ENCODE measurements at places on chromosomes 16 and 17. TPM values are rescaled to one million over a fixed set of nuclear protein-coding genes. Genes with fewer than 3 reads are reported as not detected.

DNA sequence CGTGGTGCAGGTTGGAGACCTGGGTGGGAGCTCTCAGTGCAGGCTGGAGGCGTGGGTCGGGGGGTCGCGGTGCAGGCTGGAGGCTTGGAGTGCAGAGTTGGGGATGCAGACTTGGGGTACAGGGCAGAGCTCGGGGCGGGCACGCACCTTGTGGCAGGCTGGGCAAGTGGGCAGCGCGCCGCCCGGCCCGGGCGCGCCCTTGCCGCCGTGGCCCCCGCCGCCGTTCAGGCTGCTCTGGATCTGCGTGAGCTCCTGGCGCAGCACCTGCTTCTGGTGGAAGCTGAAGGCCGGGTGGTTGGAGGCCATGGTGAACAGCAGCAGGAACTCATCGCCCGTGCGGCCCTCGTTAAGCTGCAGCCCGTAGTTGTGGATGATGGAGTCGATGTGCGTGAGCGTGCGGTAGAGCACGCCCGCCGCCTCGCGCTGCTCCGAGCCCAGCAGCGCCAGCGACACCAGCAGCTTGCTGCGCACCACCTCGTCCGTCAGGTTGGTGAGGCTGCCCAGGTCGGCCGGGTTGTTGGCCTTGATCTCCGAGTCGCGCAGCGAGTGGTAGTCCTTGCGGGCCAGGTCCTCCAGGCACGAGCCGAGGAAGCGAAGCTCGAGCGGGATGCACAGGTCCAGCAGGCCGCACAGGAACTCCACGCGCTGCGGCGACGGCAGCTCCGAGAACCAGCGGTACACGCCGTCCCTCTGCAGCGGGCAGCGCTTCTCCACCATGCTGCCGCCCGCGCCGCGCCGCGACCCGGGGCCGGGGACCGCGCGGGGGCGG is 1.1 kb downstream of the ZCCHC14 start:
- DNase-seq, result peak; percentile 28

DNA sequence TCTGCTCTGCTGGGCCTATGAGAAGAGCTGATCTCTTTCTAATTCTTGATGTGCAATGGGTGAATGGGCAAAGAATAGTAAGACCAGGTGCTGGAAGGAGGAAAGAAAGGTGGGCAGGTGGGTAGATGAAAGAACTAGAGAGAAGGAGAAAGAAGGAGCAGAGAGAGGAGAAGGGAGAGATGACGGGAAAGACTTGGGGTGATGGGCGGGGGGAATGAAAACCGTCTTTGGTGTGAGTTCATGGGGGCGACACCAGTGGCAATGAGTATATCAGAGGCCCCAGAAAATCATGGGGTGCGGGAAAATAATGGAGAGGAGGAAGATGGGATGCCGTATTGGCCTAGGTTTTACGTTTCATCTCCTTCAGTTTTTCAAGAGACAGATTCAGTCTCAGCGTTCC is 128.8 kb upstream of the PLCG2 start:
- DNase-seq, result no peak

DNA sequence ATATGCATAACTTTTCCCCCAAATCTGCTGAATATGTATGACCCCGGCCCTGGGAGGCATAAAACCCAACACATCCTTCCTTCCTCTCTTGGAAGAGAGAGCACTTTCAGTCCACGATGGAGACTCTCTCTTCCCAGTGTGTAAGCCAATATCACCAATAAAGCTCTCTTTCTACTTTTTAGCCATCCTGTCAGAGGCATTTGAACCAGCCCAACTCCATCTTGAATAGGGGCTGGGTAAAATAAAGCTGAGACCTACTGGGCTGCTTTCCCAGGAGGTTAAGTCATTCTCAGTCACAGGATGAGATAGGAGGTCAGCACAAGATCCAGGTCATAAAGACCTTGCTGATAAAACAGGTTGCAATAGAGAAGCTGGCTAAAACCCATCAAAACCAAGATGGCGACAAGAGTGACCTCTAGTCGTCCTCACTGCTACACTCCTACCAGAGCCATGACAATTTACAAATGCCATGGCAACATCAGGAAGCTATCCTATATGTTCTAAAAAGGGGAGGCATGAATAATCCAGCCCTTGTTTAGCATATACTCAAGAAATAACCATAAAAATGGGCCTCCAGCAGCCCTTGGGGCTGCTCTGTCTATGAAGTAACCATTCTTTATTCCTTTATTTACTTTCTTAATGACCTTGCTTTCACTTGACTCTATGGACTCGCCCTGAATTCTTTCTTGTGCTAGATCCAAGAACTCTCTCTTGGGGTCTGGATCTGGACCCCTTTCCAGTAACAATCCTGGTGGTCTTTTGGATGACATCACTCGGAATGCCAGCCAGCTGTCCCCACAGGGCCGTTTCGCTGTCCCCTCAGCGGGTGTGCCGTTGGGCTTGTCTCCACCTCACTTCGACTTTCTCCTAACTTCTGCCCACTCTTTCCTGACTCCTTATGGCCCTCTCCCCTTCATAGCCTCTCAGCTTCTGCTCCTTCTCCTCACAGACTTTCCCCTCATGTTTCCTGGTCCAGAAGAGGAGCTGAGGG is 53.4 kb upstream of the NKD1 start:
- DNase-seq, result no peak

FN3K gene
- 0.96 TPM for total RNA-seq

DNA sequence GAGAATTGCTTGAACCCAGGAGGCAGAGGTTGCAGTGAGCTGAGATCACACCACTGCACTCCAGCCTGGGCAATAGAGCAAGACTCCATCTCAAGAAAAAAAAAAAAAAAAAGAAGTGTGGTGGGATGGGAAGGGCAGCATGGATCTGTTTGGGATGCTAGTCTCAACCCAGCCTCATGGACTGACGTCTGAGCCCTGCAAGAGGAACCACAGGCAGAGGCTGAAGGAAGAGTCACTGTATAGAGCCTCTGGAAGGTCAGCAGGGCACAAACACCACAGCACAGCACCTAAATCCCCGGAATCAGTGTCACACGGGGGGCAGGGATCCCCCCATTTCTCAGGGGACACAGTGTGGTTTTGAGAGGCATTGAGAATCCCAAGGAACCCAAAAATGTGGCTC is 10.9 kb upstream of the CXCL16 start:
- DNase-seq, result no peak

GRCh38 chr17:68567035-68567434 is 34.1 kb downstream of the FAM20A start:
- no peak for DNase-seq

- DNase-seq, result no peak
These were observed 5.9 kb downstream of the FASN start for GRCh38 chr17:82092094-82092586.

BRIP1 gene
- total RNA-seq, result 13.2 TPM

CCDC144A gene
- total RNA-seq, result 1.7 TPM

DNA sequence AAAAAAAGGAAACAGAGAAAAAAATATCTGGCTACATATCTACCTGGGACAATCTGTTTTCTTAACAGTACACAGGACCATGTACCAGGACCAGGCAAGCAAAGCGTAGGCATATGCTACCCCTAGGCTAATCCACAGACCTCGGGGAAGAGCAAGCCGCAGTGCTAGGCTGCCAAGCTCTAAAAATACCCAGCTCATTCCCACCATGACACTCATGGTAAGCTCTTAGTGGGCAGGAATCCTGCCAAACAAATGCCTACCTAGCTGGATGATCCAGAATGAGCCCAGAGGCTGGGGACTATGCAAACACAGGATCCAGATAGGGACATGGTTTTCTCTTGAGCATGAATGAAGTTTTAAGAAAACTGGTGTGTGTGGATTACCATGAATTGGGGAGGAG is 95.6 kb downstream of the GRIN2A start:
- no peak for DNase-seq

- DNase-seq, result no peak
These were observed 52.5 kb upstream of the B4GALNT2 start for GRCh38 chr17:49079840-49080663.

PDILT gene
- total RNA-seq, result not detected

Data from activated CD8-positive, alpha-beta T cell treated with anti-CD3 and anti-CD28 coated beads for 36 hours (primary cell).